ENCODE measurements at places on chromosomes 3 and 15. TPM values are rescaled to one million over a fixed set of nuclear protein-coding genes. Genes with fewer than 3 reads are reported as not detected.

The SLC51A gene
- 0.25 TPM for total RNA-seq

The UROC1 gene
- not detected for total RNA-seq

The KCNMB3 gene
- total RNA-seq: 1.5 TPM

The PLCL2 gene
- 10.6 TPM for total RNA-seq

The AMIGO3 gene
- not detected for total RNA-seq

The SCN10A gene
- not detected for total RNA-seq

The TRIM71 gene
- total RNA-seq: not detected

The TRIM42 gene
- not detected for total RNA-seq

The IL5RA gene
- not detected for total RNA-seq

The ZIC4 gene
- not detected for total RNA-seq

The SPINK8 gene
- total RNA-seq: not detected

The TMEM42 gene
- total RNA-seq: 23.1 TPM

The UMPS gene
- total RNA-seq: 27.9 TPM

The SCG5 gene
- 3.2 TPM for total RNA-seq

The GOLGA8N gene
- total RNA-seq: 11.4 TPM

The ESYT3 gene
- 6.5 TPM for total RNA-seq

The HTR3E gene
- not detected for total RNA-seq

The SMCO1 gene
- not detected for total RNA-seq

The MORC1 gene
- not detected for total RNA-seq

The ACKR2 gene
- total RNA-seq: 0.37 TPM
